Left forelimb (tissue), 1 donor: ENCODE measurements at places on chromosomes 4 and X.

- no peak for DNase-seq
These were observed 224.9 kb downstream of the KIT start for GRCh38 chr4:54882616-54883015.

DNA sequence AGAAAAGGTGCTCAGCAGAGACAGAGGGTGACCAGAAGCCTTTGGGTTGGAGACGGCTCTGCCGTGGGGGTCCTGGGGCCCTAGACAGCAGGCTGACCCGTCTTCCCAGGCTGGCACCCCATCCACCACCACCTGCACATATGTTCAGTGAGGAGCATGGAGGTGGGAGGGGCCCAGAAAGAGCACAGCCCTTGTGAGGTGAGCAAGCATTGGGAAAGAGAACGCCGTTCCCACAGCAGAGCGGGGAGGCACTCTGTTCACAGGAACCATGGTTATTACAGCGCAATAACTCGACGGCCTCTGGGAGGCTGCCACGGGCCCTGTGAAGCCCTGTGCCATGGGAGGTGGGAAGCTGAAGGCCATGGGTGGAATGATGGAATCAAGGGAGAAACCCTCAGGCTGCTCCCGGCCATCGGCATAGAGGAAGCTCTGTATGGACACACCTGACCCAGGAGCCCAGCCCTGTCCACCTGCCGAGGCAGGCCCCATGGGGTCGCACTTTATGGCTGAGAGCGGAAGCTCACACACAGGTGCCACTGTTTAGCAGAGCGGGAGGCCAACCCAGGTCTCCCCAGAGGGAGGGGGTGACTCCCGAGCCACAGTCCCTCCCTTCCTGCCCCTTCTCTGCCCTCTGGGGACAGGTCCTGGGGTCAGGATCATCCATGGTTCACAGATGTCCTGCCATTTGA lies 93.5 kb upstream of the AFAP1 start:
- DNase-seq: no peak

DNA sequence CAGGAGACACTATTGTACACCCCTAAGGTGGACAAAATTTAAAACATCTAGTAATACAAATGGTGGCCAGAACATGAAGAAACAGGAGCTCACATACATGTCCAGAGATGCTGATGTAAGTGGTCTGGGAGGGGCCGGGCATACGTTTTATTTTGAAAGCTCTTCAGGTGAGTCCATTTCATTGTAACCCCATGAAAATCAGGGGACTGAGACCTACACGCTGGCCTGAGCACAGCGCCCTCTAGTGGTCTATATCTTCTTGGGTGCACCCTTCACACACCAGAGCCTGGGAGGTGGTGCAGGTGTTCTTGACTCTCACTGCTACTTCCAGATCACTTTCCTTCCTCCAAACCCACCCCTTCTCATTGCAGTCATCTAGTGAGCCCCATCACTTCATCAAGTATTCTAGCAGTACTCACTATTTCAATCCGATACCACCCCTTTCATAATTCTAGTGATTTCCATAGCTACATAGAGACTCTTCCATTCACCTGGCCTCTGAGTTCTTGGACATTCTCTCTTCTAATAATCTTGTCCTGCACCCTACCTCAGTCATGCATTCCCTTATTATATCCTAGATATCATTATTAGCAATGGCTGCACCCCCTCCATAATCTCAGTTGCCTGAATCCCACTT lies 4.3 kb upstream of the TLR6 start:
- DNase-seq: no peak

DNA sequence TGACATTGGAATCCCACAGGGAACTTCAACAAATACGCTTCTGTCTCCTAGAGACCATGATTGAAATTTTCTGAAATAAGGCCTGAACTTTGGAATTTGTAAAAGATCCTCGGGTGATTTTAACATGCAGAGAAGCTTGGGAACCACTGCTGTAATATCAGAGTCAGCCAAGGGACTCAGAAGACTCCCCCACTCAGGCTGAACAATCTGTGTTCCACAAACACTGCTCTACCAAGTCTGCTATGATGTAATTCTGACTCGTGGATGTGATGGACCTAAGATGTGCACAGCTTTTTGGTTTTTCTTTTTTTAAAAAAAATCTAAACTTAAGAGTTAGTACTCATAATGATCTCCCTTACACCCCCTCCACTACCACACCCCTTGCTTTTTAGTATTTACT lies 26.0 kb downstream of the LRP2BP start:
- DNase-seq: no peak

DNA sequence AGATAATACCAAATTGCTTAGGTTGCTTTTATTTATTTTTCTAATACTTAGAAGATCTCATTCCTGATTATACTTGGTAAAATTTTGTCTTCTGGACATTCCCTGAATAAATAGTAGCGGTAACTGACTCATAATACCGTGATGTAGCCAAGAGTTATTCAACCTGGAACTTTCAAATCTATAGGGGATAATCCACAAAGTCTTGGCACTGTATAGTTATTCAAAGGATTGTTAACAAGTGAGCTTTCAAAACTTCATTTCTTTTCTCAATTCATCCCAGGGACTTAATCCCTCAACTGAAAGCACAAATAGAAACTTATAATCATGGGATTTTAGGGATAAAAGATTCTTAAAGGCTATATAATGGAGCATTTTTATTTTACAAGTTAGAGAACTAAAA lies 1383.3 kb downstream of the FAM133A start:
- DNase-seq: no peak

GRCh38 chr4:156865451-156865850 lies 106.1 kb downstream of the PDGFC start:
- no peak for DNase-seq

- no peak for DNase-seq
These were observed 11.6 kb upstream of the DUSP9 start for GRCh38 chrX:153635388-153635787.

GRCh38 chrX:16975233-16975632 lies 28.8 kb downstream of the REPS2 start:
- no peak for DNase-seq

GRCh38 chrX:80602036-80602860 lies 182.0 kb downstream of the TENT5D start:
- no peak for DNase-seq

- no peak for DNase-seq
These were observed 192.5 kb upstream of the TAPT1 start for GRCh38 chr4:16418814-16419213.

- no peak for DNase-seq
These were observed 1195.9 kb upstream of the PRKX start for GRCh38 chrX:4909348-4909747.

- DNase-seq: no peak
These were observed 126.5 kb downstream of the PTPN13 start for GRCh38 chr4:86720508-86721068.

GRCh38 chrX:24150898-24151297 lies 1.4 kb downstream of the ZFX start:
- DNase-seq: no peak

- no peak for DNase-seq
These were observed 672 bp downstream of the PGM2 start for GRCh38 chr4:37827030-37827685.

DNA sequence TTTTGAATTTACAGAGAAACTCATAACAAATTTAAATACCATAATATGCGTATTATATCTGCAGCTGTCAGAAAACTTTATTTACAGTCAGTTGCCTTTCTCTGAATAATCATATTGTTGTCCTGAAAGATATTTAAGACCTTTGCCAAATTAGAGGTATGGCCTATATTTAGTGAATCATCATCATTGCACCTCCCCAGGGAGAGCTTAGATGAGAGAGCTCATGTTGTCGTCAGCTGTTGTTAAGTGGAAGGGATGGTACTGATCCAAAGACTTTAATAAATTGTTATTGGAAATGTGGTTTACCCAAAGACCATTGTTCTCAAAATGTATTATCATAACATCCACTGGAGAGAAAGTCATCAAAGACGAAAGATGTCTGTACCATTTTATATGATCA lies 128.6 kb downstream of the HTR2C start:
- no peak for DNase-seq

DNA sequence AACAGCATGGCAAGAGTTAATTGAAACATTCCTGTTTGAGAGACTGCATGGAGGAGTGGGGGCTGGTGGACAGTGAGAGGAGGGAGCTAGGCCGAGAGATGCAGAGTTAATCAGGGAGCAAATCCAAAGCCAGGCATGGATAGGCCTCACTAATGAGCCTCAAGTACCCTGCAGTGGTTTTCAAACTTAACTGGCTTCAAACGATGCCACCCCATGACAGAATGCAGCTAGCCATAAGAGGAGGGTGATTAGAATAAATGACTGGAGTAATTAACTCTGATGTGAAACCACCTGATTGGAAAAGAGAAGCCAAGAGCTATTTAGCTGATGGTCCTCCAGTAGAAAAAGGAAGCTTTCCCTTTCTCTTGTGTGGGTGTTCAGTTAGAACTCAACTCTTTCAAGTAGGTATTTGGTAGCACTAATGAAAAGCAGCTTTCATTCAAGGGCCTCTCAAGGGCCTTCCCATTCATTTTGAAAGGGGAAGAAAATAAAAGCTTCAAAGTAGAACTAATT lies 215.4 kb upstream of the MAB21L2 start:
- DNase-seq: no peak

GRCh38 chr4:1830234-1830633 lies 25.7 kb downstream of the LETM1 start:
- no peak for DNase-seq

DNA sequence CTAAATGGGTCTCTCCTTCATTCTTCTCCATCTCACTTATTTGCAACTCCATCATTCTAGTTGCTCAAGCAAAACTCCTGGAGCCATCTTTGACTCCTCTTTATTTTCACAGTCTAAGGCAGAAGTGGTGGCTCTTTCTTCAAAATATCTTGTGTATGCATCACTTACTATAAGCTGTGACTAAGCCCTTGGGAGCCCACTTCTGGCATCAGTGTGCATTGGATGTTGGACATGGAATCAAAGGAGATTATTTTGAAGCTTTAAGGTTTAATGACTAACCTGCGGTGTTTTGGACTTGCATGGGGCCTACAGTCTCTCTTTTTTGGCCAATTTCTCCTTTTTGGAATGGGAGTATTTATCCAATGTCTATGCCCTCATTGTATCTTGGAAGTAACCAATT lies 276.8 kb downstream of the SPOCK3 start:
- no peak for DNase-seq

- no peak for DNase-seq
These were observed 13.2 kb upstream of the XIAP start for GRCh38 chrX:123846577-123847038.

DNA sequence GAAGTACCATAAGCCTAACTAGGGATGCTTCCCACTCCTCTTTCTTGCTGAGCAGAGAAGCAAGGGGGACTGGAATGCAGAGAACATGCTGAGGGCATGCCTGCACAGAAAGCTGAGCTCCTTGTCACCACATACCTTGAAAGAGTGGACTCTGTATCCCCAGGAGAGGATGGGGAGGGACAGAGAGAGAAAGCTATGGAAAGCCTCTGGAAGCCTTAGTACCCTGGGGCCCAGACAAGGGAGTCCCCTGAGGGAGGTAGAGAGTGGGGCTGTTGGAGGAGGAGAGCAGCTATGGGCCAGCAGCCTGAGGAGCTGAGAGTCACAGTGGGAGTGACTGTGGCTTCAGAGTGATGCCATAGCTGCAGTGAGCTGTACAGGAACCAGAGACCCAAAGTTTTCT lies 77.9 kb downstream of the RTL9 start:
- DNase-seq: no peak

DNA sequence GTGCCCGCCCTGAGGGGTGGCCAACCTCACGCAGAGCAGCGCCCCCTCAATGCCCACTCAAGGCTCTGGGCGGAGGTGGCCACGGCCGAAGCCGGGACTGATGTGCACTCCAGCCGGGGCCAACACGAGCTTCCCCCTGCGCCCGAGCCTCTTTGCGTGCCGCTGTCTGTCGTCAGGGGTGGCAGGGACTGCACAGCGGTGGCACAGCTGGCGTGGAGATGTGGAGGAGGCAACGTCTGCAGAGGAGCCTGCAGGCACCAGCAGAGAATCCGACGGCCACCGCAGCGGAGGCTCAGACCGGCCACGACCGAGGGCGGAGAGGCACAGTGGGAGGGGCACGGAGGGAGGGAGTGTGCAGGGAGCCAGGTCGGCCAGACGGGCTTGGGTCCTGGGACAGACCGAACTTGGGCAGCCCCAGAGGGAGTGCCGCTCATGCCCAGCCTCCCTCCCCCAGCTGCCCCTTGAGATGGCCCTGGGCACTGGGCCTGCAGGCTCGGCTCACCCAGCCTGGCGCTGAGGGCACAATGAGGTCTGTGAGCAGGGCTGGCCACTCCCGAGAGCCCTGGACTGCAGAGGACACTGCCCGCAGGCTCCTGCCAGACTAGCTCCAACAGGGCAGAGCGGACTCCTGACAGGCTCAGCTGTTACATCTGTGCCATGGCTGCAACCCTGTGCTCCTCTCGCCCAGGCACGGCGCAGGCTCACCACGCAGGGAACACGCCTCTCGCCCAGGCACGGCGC lies 46.5 kb upstream of the CPLX1 start:
- DNase-seq: no peak

DNA sequence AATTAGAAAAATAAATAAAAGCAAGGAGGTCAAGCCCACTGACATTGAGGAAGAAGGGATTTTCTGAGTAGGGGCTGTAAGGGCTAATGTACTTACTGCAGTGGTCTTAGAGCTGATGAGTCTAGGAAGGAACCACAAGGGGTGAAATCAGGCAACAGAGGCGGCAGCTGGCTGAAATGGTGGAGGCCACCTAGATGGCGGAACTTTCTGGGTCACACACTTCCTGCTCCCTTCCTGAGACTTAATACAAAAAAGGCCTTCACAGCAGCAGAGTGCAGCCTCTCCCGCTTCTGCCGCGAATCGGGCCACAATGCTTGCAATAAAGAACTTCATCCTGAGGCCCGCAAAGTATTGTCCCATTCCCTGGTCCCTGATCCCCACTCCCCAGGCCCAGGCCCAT lies 15.4 kb downstream of the SNX12 start:
- no peak for DNase-seq

GRCh38 chr4:83438719-83439118 lies 16.9 kb downstream of the HELQ start:
- no peak for DNase-seq

- DNase-seq: no peak
These were observed 105.0 kb upstream of the NR0B1 start for GRCh38 chrX:30414144-30414543.

- DNase-seq: no peak
These were observed 9.7 kb downstream of the MAEA start for GRCh38 chr4:1299301-1299860.

- no peak for DNase-seq
These were observed 176.0 kb downstream of the SMARCA1 start for GRCh38 chrX:129347291-129347690.
